ENCODE measurements at places on chromosomes 12 and 14. TPM values are rescaled to one million over a fixed set of nuclear protein-coding genes. Genes with fewer than 3 reads are reported as not detected.

Gene PRR4
- total RNA-seq = 0.69 TPM

Gene PRPH
- total RNA-seq = not detected

Gene KLRG1
- total RNA-seq = 4.7 TPM

Gene KRT2
- not detected for total RNA-seq

Gene INSM2
- total RNA-seq = not detected

Gene KRT3
- not detected for total RNA-seq

Gene KRT6C
- total RNA-seq = not detected

DNA sequence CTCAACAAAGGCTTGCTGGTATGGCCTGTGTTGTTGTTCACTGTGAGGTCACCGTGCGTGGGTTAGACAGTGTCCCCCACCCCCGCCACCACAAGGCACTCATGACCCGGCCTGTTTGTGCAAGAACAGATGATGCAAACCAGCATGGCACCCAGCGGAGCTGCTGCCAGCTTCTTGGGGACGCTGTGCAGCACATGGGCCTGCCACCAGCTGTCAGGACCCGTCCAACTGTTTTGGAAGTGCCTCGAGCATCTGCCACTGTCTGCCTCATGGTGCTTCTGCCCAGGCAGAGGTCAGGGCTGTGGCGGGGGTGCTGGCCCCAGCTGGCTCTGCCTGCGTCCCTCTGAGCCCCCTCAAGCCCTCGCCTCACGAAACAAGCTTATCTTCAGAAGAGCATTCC is 1.5 kb downstream of the ASB2 start:
- no peak for DNase-seq

DNA sequence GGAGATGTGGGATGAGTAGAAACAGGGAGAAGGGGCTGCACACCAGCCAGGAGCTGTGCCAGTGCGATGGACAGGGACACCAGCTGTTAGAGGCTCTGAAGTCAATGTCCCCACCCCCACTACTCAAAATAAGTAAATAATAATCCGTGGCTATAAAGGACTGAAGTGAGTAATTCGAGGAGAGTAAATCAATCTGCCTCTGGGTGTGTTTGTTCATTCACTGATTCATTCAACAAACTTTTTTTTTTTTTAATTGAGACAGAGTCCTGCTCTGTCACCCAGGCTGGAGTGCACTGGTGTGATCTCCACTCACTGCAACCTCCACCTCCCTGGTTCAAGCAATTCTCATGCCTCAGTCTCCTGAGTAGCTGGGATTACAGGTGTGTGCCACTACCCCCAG is 363.6 kb downstream of the TMEM132D start:
- no peak for DNase-seq

- DNase-seq = peak; percentile 81
Measured at GRCh38 chr14:31893221-31893757, 183.8 kb upstream of the ARHGAP5 start.

GRCh38 chr12:29711381-29711780 is 72.4 kb downstream of the TMTC1 start:
- peak; percentile 25 for DNase-seq

DNA sequence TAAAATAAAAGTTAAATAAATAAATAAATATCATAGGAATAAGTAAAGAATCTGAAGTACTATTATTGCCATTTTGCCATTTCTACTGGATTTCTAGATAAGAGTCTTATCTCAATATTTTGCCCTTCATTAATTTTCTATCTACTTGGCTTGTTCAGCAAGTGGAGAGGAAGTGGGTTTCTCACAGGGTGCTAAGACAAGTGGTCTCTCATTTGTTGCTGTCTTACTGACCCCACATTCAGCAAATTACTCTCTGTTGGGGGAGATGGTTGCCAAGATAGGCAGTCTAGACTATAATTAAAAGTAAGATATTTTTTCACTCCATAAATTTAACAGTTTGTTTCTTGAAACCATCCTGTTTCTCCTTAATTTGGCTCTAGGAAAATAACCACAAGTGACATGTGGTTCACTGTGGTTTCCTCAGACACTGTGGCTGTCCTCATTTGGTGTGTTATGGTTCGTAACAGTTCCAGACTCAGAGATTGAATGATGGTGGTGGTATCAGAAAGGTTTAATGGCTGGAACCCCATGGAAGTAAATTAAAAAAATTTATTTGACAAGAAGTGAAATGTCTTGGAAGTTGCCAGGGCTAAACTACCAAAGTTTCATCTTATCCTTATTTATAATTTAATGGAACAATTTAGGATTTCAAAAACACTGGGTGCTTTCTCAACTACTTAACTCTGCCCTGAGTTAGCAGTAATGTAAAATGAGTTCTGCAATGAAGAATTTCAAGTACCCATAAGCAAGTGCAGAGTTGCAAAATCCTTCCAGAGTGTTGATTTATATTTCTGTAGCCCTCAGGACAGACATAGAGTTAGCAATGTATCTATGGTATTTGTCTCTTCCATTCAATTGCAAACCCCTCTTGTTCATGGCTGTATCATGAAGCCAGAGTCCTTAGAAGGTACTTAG is 214.8 kb downstream of the MSRB3 start:
- no peak for DNase-seq

GRCh38 chr12:56863789-56864188 is 70.4 kb downstream of the SDR9C7 start:
- no peak for DNase-seq

GRCh38 chr12:2902272-2902880 is 11.7 kb downstream of the TULP3 start:
- no peak for DNase-seq

- DNase-seq = peak; percentile 33
Measured at GRCh38 chr12:13275241-13276085, 78.9 kb downstream of the EMP1 start.

DNA sequence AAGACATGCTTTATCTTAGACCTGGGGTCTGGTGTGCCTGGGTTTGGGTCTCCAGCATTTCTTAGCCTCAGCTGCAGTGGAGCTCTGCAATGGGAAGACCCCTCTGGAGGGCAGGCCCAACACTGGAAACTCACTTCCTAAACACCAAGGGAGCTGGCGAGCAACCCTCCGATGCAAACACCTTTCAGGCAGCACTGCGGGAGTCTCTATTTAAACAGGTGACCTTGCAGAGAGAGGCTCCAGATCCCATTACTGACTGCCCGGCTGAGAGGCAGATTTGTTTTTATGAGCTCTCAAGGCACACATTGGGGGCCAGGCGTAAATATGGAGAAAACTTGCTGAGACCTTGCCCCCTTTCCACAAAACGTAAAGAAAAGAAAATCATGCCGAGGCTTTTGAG is 195.5 kb downstream of the PAX9 start:
- peak; percentile 7 for DNase-seq

GRCh38 chr14:33210311-33210710 is 271.6 kb downstream of the NPAS3 start:
- DNase-seq = peak; percentile 58

DNA sequence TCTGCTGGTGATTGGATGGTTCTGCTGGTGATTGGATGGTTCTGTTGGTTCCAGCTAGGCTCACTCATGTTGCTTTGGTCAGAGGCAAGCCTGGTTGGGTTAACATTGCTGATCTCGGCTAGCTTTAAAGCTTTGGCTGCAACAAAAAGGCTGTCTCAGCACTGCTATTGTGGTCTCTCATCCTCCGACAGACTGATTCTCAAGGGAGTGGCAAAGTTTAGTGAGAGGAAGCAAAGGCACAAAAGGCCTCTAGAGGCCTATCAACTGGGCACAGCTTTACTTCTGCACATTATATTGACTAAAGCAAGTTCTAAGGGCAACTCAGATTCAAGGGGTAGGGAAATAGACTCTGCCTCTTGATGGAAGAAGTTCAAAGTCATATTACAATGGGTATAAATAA is 84.7 kb upstream of the LGR5 start:
- DNase-seq = peak; percentile 49

GRCh38 chr14:72714094-72714493 is 179.8 kb downstream of the DPF3 start:
- no peak for DNase-seq

DNA sequence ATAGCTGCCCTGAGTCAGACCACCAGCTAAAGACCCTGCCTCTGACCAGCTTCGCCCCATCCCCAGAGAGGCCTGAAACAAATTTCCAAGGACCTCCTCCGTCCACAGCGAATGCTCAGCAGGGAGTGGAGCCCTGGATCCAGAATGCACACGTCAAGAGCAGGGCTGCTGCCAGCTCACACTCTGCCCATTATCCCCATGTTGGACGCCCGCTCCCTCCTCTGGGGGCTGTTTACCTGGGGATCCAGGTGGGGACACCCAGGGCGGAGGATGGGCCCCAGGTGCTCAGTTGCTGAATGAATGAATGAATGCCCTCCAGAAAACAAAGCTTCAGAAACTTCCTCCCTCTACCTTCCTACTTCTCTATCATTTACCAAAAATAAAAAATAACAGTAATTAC is 18.1 kb downstream of the BCL11B start:
- DNase-seq = no peak

DNA sequence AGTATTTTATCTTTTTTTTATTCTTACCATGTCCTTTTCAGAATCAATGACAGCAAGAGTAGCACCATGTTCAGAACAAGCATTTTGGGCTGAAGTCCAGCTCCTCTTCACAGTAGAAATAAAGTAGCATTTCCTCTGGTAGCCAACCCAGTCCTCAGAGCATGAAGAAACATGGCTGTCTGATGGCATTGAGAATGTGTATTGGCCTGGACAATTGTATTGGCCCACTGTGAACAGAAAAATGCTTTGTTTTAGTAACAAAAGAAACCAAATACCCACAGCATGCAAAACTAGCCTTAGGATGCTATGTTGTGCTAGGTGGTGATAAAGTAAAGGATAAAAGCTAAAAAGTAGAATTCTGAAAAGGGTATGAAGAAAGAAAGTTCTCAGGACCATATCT is 5.7 kb downstream of the CD69 start:
- DNase-seq = no peak

DNA sequence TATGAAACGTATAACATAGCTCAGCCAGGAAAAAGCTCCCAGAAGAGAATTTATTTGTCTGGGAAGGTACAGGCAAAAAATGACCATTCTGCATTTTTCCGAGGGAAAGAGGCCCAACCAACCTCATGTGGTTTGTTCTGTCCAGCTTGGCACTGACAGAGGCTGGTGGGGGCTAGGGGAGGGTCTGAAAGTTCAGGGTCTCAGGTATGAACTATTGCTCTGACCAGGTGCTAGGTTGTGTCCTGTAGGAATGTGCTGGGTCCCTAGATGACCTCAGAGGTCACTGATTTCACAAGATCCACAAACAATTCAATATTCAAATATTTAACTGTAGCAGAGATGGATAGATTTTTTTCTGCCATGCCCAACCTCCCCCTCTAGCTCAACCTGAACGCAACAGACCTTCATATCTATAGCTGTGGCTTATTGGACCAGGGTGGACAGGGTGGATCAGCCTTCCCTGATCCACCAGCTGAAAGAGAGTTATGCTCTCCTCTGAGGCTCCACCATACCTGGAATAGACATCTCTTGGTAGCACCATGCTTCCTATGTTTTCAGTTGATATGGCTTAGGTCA is 32.9 kb upstream of the IFT81 start:
- no peak for DNase-seq

All from neural progenitor cell (in vitro differentiated cells).